ENCODE measurements at places on chromosomes 12 and 14.

DNA sequence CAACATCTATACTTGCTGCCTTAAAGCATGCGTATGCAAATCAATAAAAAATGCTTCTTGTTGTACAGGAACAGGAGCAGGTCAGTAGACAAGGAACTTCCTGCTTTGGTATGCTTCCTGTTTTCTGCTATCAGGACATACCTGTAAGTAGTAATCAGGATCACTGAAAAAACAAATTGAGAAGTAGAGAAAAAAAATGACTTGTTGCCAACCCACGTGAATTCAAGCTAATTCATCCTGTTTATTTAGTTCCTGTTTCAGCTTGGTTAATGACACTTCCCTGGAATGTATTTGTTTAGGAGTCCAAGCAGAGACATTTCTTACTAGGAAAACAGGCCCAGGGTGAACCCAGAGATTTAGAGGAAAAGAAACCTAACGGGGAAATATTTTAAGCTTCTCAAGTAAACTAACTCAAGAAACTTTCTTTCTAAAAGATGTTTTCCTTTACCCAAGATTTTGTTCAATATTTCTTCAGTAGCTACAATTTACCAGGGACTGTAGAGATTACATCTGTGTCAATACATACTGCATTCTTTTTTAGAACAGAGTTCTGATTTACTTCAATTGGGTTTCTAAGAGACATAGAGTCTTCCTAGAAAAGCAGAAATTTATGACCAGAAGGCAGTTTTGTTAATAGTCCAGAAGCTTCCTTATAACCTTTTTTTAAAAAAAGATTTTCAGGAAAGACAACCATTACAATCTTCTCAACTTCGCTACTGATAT is 124.2 kb downstream of the PAWR start:
- DNase-seq: no peak

GRCh38 chr12:129877411-129877810 is 26.4 kb downstream of the TMEM132D start:
- DNase-seq: no peak

- no peak for DNase-seq
Observed at GRCh38 chr14:102620413-102620812, 28.0 kb downstream of the RCOR1 start.

DNA sequence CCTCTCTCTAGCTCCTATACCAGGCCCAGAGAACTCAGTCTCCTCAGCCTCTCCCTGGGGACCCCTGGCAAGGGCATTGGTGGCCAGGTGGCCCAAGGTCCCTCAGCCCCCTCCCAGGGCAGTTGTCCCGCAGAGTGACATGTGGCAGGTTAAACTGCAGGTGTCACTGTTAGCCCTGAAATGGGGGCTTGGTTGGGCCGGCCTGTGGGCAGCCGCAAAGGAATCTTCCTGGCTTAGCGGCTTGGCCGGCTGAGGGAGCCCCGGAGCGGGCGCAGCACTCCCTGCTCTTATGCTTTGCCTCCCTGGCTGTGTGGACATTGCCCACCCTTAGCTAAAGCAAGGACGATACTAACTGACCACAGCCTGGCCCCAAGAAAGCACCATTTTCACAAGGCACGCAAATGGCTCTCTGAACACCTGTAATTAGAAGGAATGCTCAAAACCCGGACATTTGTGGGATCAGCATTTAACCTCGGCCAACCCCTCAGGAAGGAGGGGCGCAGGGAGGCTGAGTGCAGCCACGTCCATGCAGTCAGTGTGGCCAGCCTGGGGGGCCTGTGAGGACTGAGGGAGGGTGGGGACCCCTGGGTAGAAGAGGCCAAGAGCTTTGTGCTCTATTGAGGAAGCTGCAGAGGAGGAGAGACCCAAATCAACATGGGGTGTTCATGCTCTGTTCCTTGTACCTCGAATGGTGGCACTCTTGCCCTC is 82.2 kb downstream of the PAPOLA start:
- DNase-seq: no peak

- no peak for DNase-seq
Observed at GRCh38 chr12:15848606-15849005, 33.6 kb upstream of the STRAP start.

DNA sequence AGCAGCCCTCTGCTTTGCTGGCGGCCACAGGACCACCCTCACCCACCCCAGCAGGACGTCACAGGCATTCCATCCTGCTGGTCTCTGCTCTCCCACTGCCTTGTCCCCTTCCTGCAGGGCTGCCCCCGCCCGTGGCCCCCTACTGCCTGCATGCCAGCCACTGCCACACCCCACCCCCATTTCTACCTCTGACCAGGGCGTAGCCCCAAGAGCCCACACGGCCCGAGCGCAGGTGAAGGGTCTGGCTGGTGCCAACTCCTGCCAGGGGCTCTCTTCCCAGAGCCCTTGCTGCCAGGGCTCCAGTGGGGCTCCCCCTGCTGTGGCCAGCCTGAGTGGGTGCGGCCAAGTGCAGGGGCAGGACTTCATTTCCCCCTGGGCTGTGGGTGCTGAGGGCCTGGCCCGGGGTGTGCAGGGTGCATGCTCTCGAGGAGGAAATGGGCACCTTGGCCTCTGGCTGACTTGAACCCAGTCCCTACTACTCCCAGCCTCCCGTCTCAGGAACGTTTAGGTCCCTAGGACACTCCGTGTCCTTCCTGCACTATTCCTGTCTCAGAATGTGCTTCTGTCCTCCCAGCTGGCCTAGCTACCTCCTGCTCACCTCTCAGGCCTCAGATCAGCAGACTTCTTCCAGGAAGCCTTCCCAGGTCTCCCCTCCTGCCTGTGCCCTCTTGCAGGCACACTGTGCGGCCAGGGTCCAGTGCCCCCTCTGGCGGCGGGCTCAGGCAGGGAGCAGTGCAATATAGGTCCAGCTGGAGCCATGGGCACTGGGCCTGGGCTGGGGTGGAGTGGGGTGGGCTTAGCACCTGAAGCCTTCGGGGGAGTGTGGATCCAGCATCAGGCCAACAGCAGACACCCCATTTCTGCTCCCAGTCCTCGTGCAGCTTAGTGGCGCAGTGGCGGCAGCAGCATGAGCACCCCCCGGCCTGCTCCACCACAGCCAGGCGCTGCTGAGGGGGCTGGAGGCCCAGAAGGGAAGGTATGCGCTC is 1.4 kb downstream of the LBHD2 start:
- DNase-seq: no peak

- DNase-seq: no peak
Observed at GRCh38 chr12:44143175-44143574, 307.3 kb downstream of the TMEM117 start.

DNA sequence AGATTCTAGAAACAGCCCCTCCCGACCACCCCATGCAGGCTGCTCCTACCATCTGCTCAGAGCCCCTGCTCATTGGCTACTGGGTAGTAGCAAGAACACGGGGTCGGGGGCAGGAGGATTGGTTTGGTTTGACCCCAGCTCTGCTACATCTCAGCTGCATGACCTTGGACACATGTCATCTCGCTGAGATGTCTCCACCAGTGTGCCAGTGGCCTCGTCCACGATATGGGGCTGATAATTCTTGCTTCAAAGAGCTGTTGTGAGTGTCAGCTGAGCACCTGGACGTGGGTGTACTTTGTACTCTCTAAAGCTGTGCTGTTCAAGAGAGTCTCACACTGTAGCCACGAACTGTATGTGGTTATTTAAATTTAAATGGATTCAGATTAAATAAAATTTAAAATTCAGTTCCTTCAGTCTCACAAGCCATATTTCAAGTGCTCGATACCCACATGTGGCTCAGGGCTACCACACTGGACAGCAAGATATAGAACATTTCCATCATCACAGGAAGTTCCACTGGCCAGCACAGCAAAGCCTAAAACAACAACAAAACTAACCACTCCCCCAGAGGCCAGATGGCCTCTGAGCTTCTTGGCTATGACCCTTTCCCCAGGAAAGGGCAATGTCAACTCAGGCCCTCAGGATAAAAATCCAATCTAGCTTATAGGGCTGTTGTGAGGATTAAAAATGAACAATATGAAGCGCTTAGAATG is 18.6 kb downstream of the LTBP2 start:
- no peak for DNase-seq

DNA sequence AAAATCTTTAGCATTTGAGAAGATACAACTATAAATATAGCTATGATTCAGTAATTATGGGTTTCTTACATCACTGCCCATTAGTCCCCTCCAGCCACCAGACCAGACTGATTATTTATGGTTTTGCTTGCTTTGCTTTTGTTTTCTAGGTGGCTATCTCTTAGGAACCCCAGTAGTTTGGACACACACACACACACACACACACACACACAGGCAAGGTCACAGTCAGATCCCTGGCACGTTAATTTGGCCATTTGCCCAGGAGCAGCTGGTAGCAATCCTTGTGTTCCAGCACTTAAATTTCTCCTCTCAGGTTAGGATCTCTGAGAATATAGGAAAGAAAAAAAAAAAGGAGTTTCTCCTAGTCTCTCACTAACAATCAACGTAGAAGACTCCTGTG is 90.2 kb upstream of the RESF1 start:
- no peak for DNase-seq

GRCh38 chr14:80084196-80084595 is 127.1 kb downstream of the DIO2 start:
- no peak for DNase-seq

- DNase-seq: no peak
Observed at GRCh38 chr12:119725523-119725922, 57.6 kb downstream of the PRKAB1 start.

- no peak for DNase-seq
Observed at GRCh38 chr14:68263563-68264259, 444.1 kb downstream of the RAD51B start.

- peak; percentile 87 for DNase-seq
Observed at GRCh38 chr14:31950764-31951637, 126.1 kb upstream of the ARHGAP5 start.

DNA sequence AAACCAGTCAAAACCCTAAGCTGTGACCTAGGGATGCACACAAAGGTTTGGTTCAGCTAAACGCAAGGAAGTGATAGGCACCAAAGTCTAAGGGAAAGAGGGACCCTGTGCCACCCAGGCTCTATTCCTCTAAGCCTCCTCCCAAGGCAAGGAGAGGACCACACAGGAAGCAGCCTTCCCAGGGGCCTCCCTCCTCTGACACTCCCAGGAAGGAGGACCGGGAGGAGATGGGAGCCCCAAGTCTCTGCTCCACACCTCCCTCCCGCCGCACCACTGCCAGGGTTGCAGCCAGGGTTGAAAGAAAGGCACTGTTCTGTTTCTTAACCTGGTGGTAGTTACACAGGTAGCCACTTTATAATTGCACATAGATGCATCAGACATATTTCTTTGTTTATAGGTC is 21.9 kb downstream of the TCHP start:
- DNase-seq: no peak

GRCh38 chr12:64696080-64696741 is 63.0 kb downstream of the GNS start:
- no peak for DNase-seq

Measured in NCI-H187 (cell line).